ENCODE measurements at places on chromosomes 2 and 18. TPM values are rescaled to one million over a fixed set of nuclear protein-coding genes. Genes with fewer than 3 reads are reported as not detected.
A peak's percentile ranks its signal among the peaks of the same experiment; 100 is the strongest.

DNA sequence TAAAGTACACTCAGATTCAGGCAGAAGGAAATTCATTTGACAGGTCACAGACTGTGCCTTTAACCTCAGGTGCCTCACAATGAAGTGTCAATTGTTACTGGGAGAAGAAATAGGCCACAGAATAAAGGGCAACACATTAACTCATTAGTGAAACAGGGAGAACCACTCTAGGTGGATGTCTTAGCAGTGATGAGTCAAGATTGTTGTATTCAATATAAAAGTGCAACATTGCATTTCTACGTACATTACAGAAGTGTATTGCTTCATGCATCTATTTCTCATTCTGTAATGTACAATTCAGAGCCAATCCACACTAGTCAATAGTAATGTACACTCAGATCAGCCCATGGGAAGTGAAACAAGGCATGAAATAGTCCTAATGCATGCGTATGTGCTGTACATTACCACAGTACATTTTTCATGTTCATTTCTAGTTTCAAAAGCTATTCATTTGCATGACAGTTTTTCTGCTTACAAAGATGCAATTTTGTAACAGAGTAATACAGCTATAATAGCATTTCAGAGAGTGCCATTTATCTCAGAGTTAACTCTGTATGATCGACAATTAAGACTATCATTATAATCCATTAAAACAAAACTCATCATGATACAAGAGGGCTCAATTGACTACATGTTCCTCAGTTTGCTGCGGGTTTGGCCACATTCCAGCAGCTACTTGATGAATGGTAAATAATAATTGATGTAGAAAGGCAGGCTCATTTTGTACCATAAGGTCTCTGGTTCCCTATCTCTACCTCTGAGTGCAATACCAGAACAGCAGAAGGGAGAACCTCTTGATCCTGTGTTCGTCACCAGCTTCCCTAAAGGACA lies 12.2 kb upstream of the ARL5A start:
- DNase-seq = no peak

GRCh38 chr2:230711224-230711623 lies 1.4 kb upstream of the CAB39 start:
- DNase-seq = no peak

DNA sequence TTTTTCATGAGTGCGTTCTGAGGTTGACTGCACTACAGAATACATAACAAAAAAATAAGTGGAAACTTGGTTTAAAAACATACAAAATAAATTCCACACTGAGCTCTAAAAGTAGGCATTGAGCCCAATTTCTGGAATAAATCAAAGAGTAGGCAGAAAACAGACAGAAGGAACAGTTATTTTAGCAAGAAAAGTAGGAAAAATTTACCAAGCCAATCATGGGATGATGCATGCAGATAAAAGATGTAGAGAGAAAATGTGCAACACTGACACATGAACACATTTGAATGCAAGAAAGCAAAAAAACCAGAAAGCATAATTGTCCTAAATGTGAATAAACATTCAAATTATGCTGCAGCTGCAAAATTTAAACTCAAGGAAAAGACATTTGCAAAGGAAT lies 308.3 kb downstream of the DLGAP1 start:
- no peak for DNase-seq

DNA sequence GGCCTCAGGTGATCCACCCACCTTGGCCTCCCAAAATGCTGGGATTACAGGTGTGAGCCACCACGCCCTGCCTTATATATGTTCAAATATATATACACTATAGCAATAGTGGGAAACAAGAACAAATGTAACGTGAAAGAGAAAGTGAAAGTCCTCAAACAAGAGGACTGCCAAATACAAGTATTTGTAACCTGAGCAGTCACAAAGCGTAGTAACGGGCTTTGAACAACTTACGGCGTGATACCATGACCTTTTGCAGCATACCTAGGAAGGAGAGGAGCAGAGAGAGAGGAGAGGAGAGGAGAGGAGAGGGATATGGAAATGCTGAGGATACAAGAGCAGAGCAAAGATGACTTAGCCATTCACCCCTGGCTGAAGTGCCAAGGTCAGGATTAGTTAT lies 113.8 kb upstream of the RGPD4 start:
- DNase-seq = peak; percentile 15

DNA sequence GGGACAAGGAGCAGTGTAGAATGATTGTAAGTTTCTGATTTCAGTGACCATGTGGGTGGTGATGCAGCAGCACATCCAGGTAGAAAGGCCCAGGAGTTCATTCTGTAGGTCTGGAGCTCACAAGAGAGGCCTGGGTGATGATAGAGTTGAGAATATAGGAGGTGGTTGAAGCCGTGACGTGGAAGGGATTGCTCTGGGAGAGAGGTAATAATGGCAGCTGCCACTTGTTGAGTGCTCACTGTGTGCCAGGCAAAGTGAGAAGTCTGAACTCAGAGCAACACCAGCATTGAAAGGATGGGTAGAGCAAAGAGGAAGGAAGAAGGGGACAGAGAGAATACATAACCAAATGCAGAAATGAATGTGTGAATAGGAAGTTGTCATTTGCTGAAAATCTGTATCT lies 3.3 kb downstream of the TTLL4 start:
- DNase-seq = no peak

GRCh38 chr18:54911551-54911950 lies 47.7 kb downstream of the CCDC68 start:
- no peak for DNase-seq

DNA sequence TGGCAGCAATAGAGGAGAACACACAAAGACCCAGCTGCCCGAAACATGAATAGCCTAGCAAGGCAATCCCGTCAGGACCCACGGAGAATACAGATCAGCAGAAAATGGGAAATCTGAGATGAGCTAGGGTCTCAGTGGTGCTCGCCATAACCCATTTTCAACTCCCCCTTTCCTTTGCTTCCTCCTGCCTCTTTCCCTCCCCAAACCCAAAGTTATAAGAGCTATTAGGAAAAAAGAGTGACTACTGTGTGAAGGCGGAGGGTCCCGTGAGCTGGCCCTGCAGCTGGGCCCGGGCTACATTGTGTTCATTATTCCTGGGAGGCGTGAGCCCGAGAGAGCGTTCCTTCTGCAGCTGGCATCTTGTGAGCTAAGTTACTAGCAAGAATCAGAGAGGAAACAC lies 118.4 kb downstream of the PID1 start:
- no peak for DNase-seq

DNA sequence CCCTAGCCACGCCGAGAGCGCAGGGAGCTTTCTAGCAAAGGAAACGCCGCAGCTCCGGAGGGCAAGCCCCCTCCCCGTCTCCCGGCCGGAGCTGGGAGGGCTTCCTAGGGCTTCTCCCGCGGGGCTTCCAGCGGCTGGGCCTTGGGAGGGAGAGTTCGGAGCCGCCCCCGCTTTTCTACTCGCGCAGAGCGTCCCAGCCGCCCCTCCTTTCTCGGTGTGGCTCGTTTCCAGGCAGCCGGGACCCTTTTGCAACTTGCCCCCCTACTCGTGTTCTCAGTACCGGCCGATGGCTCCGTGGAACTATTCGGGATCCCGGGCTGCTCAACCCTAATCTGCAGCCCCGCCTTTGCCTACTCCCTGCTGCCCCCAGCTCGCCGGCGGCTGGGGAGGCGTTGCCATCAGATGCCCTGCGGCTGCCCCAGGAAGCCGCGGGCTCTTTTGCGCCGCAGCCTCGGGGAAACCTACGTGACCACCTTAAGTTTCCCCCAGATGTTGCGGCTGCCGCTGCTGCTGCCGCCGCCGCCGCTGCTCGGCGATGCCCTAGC lies 1.5 kb upstream of the NR4A2 start:
- DNase-seq = no peak

- no peak for DNase-seq
These were observed 43.4 kb downstream of the ZCCHC2 start for GRCh38 chr18:62566199-62566598.

GRCh38 chr2:180202467-180202951 lies 195.4 kb upstream of the CWC22 start:
- DNase-seq = no peak

DNA sequence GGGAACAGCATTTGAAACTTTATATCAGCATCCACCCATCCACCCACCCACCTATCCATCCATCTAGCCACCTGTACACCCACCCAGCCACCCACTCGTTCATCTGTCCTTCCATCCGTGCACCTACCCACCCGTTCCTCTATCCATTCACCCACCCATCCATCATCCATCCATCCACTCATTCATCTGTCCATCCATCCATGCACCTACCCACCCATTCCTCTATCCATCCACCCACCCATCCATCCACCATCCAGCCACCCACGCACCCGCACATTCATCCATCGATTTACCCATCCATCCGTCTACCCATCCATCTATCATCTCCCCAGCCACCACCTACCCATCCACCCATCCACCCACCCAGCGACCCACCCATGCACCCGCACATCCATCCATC lies 24.8 kb downstream of the LDLRAD4 start:
- no peak for DNase-seq

DNA sequence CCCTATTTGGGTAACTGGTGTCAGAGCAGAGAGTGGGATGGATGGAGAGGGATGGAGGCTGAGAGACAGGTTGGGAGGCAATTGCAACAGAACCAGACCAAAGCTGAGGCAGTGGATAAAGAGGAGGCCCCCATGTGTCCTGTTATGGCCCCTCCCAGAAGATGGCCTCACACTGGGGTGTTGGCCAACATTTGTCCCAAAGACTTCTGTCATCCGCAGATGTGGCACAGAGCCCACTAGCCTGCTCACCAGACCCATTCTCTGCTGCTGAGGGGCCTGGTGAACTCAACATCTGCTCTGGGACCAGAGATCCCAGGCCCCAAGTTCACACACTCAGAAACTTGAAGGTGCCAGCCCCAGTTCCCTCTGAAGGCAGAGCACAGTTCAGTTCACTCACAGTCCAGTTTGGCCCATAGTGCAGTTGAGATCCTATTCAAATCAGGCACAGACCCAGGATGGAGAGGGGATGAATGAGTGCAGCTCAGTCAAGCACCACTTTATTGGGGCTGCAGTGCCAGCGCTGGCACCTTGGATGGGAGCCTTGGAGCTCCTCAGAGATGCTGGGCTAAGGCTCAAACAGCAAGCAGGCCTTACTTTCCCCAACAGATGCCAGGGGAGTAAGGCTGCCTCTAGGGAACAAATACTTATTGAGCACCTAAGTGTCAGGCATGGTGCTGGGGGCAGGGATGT lies 189.2 kb downstream of the ZBTB7C start:
- DNase-seq = no peak

- DNase-seq = no peak
These were observed 418.9 kb upstream of the POU3F3 start for GRCh38 chr2:104434966-104435365.

DNA sequence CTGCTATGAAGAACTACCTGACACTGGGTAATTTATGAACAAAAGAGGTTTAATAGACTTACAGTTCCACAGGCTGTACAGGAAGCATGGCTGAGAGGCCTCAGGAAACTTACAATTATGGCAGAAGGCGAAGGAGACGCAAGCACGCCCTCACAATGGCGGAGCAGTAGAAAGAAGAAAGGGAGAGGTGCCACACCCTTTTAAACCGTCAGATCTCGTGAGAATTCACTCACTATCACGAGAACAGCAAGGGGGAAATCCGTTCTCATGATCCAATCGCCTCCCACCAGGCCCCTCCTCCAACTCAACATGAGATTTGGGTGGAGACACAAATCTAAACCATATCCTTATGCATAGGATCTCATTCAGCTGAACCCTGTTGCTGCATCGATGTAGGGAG lies 84.6 kb upstream of the ZNF532 start:
- no peak for DNase-seq

- DNase-seq = no peak
These were observed 9.9 kb upstream of the GAREM2 start for GRCh38 chr2:26162963-26163362.

GRCh38 chr18:34991561-34991960 lies 49.7 kb upstream of the MAPRE2 start:
- no peak for DNase-seq

- DNase-seq = no peak
These were observed 100.4 kb upstream of the FZD5 start for GRCh38 chr2:207869784-207870778.

GRCh38 chr2:50674876-50675275 lies 357.1 kb downstream of the NRXN1 start:
- no peak for DNase-seq

GRCh38 chr2:127768775-127769479 lies 42.0 kb downstream of the WDR33 start:
- no peak for DNase-seq

DNA sequence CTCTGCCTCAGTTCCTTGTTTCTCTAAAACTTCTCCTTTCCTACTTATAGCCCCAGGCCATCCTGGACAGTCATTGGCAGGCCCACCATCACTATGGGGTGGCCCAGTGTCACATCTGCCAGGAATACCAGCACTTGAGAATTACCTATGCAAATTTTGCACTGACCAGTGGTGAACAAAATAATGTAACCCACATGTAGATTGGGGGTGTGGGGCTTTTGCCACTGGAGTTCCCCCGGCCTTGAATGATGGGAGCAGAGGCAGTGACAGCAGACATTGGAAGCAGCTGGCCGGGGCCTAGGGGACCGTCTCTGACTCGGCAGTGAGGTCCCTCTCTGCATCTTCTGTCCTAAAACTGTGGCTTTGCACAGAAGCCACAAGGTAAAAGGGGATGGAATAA lies 24.9 kb upstream of the DNMT3A start:
- no peak for DNase-seq

GRCh38 chr2:192473331-192473730 lies 278.6 kb upstream of the TMEFF2 start:
- DNase-seq = no peak

- DNase-seq = no peak
These were observed 67.6 kb upstream of the PXDN start for GRCh38 chr2:1811971-1812350.

DNA sequence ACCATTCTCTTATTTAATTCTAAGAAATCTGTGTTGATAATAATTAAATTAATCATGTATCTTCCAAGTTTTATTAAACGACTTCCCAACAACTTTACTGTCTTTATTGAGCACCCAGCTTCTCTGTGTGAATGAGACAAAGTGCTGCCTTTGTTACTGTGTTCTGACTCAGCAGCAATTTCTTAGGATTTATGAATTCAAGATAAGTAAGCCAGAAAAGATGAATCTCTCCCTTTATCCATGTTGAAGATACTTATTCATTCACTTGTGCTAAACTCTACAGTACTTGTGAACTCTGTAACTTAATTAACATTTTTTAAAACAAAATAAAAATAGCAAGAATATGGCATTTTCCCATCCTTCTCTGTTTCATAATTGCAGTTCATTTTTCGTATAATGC lies 1403.3 kb upstream of the DDX18 start:
- no peak for DNase-seq

MEP1B gene
- polyA plus RNA-seq = not detected

CYP26B1 gene
- not detected for polyA plus RNA-seq

DAPL1 gene
- polyA plus RNA-seq = not detected

ANKRD30B gene
- polyA plus RNA-seq = not detected

GMPPA gene
- 37.1 TPM for polyA plus RNA-seq

PLEK gene
- 692 TPM for polyA plus RNA-seq

ACKR3 gene
- 3.1 TPM for polyA plus RNA-seq

FRZB gene
- not detected for polyA plus RNA-seq

RAB17 gene
- polyA plus RNA-seq = not detected

RTP5 gene
- polyA plus RNA-seq = not detected

FOSL2 gene
- polyA plus RNA-seq = 28.7 TPM

DYNC2LI1 gene
- polyA plus RNA-seq = 11.5 TPM

FARP2 gene
- 5.3 TPM for polyA plus RNA-seq

TUBA3E gene
- polyA plus RNA-seq = not detected

All from immature natural killer cell (primary cell).